ENCODE measurements at places on chromosomes 16 and 17.

- no peaks in the 10 kb centered on the region for H3K27me3 ChIP-seq
- H3K4me1 ChIP-seq = no peaks in the 10 kb centered on the region
- peak overlapping the region; percentile 37 for H3K27ac ChIP-seq
- no peak for DNase-seq
- H3K4me3 ChIP-seq = no peak overlapping the region
- H3K36me3 ChIP-seq = peaks cover 24% of the 10 kb centered on the region
Measured at GRCh38 chr17:530851-531250, 178.2 kb upstream of the RPH3AL start.

DNA sequence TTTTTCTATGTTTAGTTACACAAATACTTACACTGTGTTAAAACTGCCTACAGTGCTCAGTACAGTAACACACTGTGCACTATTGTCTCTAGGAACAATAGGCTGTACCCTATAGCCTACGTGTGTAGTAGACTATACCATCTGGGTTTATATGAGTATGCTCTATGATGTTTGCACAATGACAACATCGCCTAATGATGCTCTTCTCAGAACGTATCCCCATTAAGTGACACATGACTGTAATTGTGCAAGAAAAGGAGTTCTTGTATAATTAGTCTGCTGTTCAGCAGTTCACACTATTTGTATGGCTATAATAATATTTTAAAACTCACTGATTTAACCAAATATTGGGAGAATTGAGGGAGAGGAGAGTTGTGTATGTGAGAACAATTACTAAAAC is 173.7 kb downstream of the TRIM37 start:
- H3K27ac ChIP-seq = no peak overlapping the region
- DNase-seq = no peak
- H3K4me1 ChIP-seq = no peaks in the 10 kb centered on the region
- H3K36me3 ChIP-seq = no peaks in the 10 kb centered on the region
- H3K4me3 ChIP-seq = no peak overlapping the region
- H3K27me3 ChIP-seq = peaks cover 21% of the 10 kb centered on the region

DNA sequence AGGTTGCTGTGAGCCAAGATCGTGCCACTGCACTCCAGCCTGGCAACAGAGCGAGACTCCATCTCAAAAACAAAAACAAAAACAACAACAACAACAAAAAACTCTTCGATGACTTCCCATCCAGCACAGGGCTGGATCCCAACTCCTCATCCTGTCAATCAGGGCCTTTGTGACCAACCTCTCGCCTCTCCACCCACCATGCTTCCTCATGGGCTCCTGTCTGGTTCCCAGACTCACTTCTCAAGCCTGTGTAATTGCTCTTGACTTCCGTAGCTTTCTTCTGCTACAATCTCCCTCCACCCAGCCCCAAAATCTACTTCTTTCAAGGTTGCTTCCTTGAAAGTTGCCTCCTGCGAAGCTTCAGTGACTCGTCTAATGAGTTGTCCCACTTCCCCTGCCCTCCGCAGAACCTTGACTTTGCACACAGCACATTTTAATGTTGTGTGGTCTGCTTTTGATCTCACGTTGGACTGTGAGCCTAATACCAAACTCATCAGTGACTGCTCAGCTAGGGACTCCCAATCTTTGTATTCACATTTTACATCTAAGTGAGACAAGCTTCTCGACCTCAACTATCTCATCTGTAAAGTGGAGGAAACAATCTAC is 936 bp upstream of the RASL10B start:
- no peak for DNase-seq
- no peak overlapping the region for H3K27ac ChIP-seq
- peak overlapping the region; percentile 69 for H3K4me3 ChIP-seq
- peaks cover 19% of the 10 kb centered on the region for H3K36me3 ChIP-seq

- no peak for DNase-seq
- no peak overlapping the region for H3K4me3 ChIP-seq
- H3K36me3 ChIP-seq = peaks cover 13% of the 10 kb centered on the region
- peaks cover 16% of the 10 kb centered on the region for H3K4me1 ChIP-seq
Measured at GRCh38 chr16:57592591-57593003, 35.8 kb upstream of the ADGRG1 start.

DNA sequence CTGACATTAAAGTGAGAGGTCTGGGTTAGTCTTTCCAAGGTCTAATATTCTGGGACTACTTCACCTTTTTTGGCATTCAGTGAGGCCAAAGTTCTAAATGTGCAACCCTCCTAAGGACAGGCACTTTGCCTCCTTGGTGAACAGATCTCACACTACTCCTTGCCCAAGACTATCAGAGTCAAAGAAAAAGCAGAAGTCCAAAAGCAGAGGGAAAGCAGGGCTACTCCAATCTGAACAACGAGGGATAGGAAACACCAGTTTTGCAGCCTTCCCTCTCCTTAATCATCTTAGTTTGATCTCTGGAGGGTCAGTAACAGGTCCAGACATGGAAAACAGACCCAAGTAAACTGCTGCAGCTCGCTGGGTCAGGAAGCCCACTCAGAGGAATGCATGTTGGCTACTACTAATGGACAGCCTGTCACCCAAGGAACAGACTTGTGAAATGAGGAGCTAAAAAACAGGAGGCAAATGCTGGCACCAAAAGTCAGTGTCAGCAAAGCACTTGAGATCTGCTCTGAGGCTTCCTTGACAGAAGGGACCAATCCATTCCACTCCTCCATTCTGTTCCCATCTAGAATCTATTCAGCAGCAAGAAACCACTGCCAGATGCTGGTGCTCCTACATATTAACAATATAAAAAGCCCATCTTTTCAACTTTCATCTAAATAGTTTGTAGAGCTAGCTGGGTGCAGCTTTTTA is 29.9 kb downstream of the DCUN1D3 start:
- no peaks in the 10 kb centered on the region for H3K36me3 ChIP-seq
- peaks cover 35% of the 10 kb centered on the region for H3K4me1 ChIP-seq
- no peaks in the 10 kb centered on the region for H3K27me3 ChIP-seq
- no peak for DNase-seq
- H3K27ac ChIP-seq = no peak overlapping the region

DNA sequence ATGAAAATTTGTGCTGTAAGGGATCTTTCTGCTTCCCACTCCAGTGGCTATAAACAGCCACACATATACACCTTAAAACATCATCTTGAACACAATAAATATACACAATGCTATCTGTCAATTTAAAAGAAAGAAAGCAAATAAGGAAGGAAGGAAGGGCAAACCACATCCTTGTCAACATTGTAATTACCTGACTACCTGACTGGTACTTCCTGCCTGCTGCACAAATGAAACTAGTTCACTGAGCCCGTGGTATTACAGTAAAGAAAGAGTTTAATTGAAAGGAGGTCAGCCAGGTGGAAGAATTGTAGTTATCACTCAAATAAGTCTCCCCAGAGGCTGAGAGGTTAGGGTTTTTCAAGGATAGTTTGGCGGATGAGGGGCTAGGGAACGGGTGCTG is 344.4 kb upstream of the ASIC2 start:
- no peak for DNase-seq
- H3K27me3 ChIP-seq = peaks cover 14% of the 10 kb centered on the region
- H3K27ac ChIP-seq = no peak overlapping the region
- H3K4me3 ChIP-seq = no peak overlapping the region

- H3K4me3 ChIP-seq = no peak overlapping the region
- DNase-seq = no peak
- H3K4me1 ChIP-seq = peaks cover 11% of the 10 kb centered on the region
- peaks cover 68% of the 10 kb centered on the region for H3K27me3 ChIP-seq
Measured at GRCh38 chr16:66847533-66848067, 3.4 kb downstream of the CA7 start.

DNA sequence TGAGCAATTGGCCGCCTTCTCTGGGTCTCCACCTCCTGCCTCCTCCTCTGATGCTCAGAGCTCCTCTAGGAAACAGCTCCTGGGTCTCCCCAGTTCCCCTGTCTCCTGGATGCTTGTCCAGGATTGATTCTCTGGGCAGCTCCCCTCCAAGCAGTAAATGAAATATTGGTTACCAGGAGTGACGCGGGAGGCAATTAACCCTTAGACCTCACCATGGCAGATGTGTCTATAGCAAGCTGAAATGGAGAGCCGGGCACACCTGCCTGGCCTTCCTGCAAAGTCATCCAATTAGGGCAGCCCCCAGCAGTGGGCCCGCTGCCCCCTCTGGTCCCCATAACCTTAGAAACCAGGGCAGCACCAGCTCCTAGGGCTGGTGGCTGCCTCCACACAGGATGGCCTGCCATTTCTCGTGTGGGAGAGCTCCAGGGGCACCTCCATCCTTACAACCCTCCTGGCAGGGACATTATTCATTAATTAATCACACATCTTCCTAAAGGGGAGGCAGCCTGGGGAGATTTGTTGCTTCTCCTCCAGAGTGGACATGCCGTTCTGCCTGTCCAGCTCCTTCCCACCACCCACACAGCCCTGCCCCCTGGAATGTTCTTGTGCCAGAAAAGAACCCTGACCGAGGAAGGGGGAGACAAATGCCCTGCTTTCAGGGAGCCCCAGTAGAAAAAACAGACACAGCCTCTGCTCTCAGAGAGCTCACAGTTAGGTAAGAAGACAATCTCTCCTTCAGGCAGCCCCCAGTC is 8.3 kb upstream of the KIF18B start:
- H3K4me1 ChIP-seq = peaks cover 5% of the 10 kb centered on the region
- no peak overlapping the region for H3K27ac ChIP-seq
- H3K36me3 ChIP-seq = no peaks in the 10 kb centered on the region
- peaks cover 26% of the 10 kb centered on the region for H3K27me3 ChIP-seq
- no peak overlapping the region for H3K4me3 ChIP-seq
- no peak for DNase-seq

- H3K27ac ChIP-seq = peak overlapping the region; percentile 62
- peaks cover 18% of the 10 kb centered on the region for H3K4me1 ChIP-seq
- H3K4me3 ChIP-seq = no peak overlapping the region
Measured at GRCh38 chr16:89858973-89859614, 14.3 kb upstream of the TCF25 start.

DNA sequence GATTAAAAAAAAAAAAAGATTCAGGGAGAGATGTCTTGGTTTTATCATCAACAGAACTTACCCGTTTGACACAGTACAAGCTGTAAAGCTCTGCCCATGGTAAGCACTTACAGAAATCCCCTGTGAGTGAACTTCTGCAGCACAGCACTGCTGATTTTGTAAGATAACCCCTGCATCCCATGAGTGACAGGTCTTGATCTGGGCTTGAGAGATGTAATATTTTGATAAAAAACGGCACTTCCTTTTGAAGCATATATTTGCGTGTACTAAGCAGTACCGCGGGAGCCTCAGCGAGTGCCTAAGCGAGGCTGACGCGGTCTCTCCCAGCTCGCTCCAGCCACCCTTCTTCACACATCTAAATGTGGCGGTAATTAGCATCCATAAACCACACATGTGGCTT is 50.5 kb downstream of the IKZF3 start:
- peaks cover 72% of the 10 kb centered on the region for H3K4me1 ChIP-seq
- no peak for DNase-seq
- H3K27ac ChIP-seq = no peak overlapping the region
- peaks cover 42% of the 10 kb centered on the region for H3K36me3 ChIP-seq
- H3K4me3 ChIP-seq = no peak overlapping the region

DNA sequence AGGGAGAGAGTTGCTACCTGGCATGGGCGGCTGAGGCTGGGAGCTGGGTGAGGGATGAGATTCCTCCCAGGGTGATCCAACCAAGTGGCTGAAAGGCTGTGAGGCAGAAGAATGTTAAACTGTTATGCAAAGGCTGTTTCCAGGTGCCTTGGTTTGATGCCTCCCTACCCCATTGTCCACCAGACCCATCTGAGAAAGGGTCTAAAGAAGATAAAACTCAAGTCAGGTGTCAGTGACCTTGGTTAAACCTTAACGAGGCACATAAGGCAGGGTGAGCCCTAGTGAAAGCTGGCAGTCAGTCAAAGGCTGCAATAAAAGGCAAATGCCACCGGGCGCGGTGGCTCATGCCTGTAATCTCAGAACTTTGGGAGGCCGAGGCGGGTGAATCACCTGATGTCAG is 23.8 kb downstream of the LDHD start:
- H3K36me3 ChIP-seq = no peaks in the 10 kb centered on the region
- no peak overlapping the region for H3K27ac ChIP-seq
- no peak overlapping the region for H3K4me3 ChIP-seq
- DNase-seq = no peak

GRCh38 chr16:73670836-73671820 is 623.2 kb upstream of the ZFHX3 start:
- H3K4me1 ChIP-seq = no peaks in the 10 kb centered on the region
- no peaks in the 10 kb centered on the region for H3K36me3 ChIP-seq
- no peak for DNase-seq
- peaks cover 9% of the 10 kb centered on the region for H3K27me3 ChIP-seq
- no peak overlapping the region for H3K4me3 ChIP-seq

GRCh38 chr17:64107500-64108236 is 22.3 kb downstream of the ERN1 start:
- DNase-seq = no peak
- peak overlapping the region; percentile 10 for H3K27ac ChIP-seq
- H3K4me3 ChIP-seq = no peak overlapping the region
- H3K36me3 ChIP-seq = no peaks in the 10 kb centered on the region
- no peaks in the 10 kb centered on the region for H3K27me3 ChIP-seq

DNA sequence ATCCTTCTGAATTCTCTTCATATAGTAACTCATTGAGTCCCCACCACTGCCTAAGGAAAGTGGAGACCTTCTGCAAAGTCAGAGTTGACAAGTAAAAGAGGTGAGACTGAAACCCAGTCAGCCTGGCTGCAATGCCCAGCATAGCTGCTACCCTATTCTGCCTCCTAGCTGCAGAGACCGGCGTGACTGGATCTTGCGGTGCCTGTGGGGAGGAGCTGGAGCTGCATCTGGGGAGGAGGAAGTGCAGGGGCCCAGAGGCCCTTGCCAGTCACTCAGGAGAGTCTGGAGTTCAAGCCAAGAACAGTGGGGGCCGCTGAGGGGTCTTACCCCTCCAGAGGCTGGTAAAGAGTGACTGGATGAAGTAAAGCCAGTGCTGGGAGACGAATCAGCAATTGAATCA is 35.0 kb upstream of the ZNF423 start:
- H3K27ac ChIP-seq = no peak overlapping the region
- peaks cover 7% of the 10 kb centered on the region for H3K36me3 ChIP-seq
- no peak for DNase-seq
- H3K27me3 ChIP-seq = peaks cover 13% of the 10 kb centered on the region

DNA sequence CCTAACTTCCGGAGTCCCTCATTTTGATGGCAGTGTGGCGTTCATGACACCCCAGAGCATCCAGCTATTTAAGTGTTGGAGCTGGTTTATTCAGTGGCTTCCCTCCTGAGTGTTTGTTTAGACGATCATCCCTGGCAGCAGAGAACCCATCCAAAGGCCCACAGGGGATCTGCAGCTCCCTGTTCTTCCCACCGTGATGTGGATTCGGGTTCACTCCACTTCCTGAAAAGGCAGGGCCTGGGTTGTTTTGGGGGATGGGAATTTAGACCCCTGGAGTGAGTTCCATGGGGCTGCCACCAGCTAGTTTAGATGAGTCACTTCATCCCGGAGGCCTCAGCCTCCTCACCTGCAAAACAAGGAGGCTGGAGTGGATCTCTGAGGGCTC is 2.3 kb downstream of the KSR1 start:
- peaks cover 20% of the 10 kb centered on the region for H3K4me1 ChIP-seq
- no peak for DNase-seq
- H3K36me3 ChIP-seq = no peaks in the 10 kb centered on the region
- H3K27me3 ChIP-seq = no peaks in the 10 kb centered on the region

GRCh38 chr17:1126250-1126797 is 53.5 kb downstream of the ABR start:
- no peak for DNase-seq
- peaks cover 5% of the 10 kb centered on the region for H3K36me3 ChIP-seq
- H3K27me3 ChIP-seq = no peaks in the 10 kb centered on the region
- H3K4me1 ChIP-seq = peaks cover 26% of the 10 kb centered on the region

- peaks cover 14% of the 10 kb centered on the region for H3K27me3 ChIP-seq
- H3K27ac ChIP-seq = no peak overlapping the region
- H3K36me3 ChIP-seq = no peaks in the 10 kb centered on the region
Measured at GRCh38 chr17:39100530-39100929, 50.9 kb downstream of the PLXDC1 start.

GRCh38 chr17:36092230-36092629 is 2.3 kb upstream of the CCL3 start:
- peak overlapping the region; percentile 45 for H3K4me3 ChIP-seq
- H3K4me1 ChIP-seq = peaks cover 74% of the 10 kb centered on the region
- no peaks in the 10 kb centered on the region for H3K27me3 ChIP-seq
- peak; percentile 26 for DNase-seq
- H3K27ac ChIP-seq = no peak overlapping the region
- no peaks in the 10 kb centered on the region for H3K36me3 ChIP-seq

Data from naive B cell (primary cell).